ENCODE measurements at places on chromosomes 12 and 14.

DNA sequence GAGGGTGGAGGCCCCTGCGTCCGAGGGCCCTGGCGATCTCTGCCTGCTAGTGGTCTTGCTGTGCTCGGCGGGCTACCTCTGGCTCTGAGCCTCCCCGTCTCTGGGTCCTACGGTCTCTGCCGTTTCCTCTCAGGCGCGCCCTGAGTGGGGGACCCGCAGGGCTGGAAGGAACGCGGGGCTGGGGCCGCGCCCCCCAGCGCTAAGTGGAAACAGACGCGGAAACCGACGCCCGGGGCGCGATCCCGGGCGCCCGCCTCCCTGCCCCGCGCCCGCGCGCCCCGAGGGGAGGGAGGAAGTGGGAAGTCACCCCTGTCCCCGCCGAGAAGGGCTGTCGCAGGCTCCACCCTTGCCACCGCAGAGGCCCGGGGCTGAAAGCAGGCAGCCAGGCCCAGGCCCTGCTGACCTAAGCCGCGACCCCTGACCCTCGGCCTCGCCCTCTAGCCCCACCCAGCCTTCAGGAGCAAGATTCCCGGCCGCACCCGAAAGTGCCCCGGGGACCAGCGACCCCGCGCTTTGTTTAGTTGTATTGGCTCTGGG is 831 bp downstream of the CRIP1 start:
- peak; percentile 67 for DNase-seq

DNA sequence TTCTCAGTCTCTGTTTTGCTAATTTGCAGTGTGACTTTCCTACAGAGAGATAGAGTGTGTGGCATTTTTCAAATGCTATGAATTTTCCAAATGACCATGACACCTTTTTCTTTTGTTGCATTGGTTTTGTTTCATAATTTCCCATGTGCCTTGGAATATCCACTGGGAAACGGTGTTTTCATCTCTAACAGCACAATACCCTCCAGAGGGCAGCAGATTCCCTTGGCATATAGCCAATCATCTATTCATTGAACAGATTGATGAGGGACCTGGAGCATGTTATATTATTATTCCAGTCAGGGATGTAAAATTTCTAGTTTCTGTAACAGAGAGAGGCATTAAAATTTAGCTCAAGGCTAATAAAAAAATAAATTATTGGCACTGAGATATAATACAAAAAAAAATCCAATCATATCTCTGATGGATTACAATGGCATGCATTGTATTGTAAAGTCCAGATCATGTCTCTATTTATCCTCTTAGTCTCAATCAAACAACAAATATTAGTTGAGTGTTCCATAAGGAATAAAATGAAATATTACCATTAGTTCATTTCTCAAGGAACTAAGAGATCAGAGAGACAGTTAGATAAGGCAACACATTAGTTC is 29.6 kb upstream of the NTN4 start:
- DNase-seq, result peak; percentile 85

DNA sequence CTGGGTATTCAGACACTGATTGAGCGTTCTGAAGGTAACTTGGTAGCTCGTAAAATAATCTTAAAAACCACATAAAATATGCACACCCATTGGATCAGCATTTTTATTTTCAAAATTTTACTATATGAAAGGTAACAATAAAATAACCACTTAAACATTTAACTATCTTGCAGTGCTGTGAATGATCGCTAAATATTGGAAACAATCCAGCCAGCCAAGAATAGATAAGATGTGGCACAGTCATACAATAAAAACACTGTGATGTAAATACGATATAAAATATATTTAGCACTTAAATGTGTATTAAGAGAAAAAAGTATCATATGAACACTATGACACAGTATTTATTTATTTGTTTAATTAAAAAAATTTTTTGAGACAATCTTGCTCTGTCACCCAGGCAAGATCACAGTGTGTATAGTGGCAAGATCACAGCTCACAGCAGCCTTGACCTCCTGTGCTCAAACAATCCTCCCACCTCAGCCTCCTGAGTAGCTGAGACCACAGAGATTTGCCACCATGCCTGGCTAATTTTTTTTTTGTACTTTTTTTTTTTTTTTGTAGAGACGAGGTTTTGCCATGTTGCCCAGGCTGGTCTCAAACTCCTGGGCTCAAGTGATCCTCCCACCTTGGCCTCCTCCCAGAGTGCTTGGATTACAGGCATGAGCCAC is 39.4 kb downstream of the SDR9C7 start:
- DNase-seq, result no peak

DNA sequence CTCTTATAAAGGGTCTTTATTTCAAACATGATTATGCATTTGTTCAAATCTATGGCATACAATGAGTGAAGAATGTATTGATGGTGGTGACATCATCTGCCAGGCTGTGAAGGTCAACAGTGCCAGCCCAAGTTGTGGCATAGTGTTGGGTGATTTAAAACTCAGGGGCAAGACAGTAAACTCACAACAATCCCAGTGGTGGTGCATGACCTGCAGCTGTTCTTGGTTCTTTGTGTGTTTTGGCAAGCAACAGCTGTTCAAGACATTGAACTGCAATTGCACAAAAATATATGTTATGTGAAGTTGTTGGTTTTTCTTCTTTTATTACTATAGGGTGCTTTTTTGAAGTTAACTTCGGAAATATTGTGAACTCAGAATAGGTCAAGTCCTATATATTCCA is 851.6 kb downstream of the NRXN3 start:
- DNase-seq, result peak; percentile 79

- DNase-seq, result no peak
Observed at GRCh38 chr14:50726372-50727107, 58.4 kb upstream of the SAV1 start.

GRCh38 chr12:2640709-2641108 is 154.1 kb upstream of the FKBP4 start:
- DNase-seq, result peak; percentile 83

DNA sequence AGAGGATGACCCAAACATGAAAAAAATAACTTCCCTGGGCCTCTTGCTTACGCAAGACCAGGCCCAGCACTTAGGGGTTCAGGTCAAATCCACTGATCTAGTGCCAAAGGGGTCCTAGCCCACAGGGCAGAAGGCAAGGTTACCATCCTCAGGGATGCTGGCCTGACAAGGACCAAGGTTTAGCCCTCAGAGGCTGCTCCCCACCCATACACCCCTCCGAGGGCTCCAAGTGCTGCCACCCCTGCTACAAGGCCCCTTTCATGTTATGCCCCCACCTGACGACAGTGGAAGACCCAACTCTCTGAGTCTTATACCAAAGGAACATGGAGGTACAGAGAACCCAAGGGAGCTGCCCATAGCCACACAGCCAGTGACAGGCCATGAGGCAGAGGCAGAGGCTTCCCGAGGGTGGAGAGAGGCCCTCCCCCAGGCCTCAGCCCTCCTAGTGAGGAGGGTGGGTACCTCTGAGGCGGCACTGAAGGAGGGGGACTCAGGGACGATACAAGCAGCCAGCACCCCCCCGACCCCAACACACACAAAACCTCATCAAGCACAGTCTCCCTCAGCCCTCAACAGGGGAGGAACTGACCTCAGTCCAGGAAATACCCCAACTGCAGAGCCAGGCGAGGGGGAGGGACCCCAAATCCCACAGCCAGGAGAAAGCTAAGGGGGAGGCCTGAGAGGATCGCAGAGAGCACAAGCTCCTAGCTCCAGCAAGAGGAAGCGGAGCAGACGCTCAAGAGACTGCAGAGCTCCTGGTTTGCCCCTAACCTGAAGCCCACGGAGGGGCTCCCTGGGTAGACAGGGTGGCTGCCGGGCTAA is 37.0 kb downstream of the ANAPC7 start:
- DNase-seq, result no peak

GRCh38 chr12:14194572-14194971 is 170.9 kb upstream of the ATF7IP start:
- DNase-seq, result no peak

DNA sequence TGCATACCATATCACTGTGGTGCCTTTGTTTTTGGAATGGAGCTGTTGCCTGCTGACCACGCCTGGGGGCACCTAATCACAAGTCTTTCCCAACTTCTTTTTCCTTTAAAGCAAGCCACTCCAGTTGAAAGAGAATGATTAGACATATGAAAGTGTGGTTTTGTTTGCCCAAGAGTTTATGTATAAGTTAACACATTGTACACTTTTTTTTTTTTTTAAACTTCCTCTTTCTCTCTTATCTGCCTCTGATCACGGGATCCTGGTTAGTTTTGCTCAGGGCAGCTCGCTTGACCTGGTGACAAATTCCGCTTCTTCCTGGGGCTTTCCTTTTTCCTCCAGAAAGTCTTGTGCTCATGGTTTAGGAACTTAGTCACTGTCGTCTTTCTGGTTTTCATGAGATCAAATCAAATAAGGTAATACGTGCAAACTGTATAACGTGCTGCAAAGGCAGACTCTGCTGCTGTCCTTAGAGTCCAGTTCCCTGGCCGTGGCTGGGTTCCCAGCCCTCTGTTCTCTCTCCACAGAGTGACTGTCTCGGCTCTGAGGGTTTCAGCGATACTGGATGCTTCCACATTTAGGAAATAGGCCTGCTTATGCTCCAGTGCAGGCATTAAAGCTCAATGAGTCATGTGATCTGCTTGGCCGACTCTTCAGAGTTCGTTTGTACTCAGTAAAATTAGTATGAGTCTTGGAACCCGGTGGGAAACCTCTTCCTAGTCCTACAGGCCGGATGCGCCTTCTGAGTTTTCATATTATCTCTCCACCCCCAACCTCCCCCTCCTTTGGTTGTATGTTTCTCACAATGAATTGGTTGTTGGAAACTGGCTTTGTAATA is 15.2 kb downstream of the RASSF3 start:
- DNase-seq, result no peak

GRCh38 chr12:56864318-56864717 is 69.9 kb downstream of the SDR9C7 start:
- DNase-seq, result peak; percentile 3

GRCh38 chr14:101054671-101055070 is 151.1 kb upstream of the RTL1 start:
- DNase-seq, result no peak

DNA sequence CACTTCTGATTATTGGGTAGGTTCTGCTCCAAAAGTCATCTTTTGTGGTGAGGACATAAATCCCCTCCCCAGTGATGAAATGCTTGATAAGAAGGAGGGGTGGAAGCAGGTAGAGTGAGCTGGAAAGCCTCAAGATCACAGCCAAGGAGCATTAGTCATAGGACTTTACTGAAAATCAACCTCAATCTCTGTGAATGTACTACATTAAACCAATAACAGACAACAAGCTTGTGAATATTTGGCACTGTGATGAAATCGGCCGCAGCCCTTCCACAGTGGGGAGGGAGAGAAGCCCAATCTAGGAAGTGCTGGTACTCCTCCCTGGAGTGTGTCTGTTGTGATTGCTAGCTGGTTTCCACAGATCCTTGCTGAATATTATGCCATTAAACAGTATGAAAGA is 41.2 kb upstream of the PTCSC3 start:
- DNase-seq, result no peak

GRCh38 chr14:73743431-73743931 is 29.3 kb upstream of the PNMA1 start:
- DNase-seq, result no peak

- DNase-seq, result peak; percentile 96
Observed at GRCh38 chr12:108704527-108704926, 26.8 kb downstream of the CORO1C start.

GRCh38 chr12:83132360-83132759 is 445.7 kb downstream of the TMTC2 start:
- no peak for DNase-seq

DNA sequence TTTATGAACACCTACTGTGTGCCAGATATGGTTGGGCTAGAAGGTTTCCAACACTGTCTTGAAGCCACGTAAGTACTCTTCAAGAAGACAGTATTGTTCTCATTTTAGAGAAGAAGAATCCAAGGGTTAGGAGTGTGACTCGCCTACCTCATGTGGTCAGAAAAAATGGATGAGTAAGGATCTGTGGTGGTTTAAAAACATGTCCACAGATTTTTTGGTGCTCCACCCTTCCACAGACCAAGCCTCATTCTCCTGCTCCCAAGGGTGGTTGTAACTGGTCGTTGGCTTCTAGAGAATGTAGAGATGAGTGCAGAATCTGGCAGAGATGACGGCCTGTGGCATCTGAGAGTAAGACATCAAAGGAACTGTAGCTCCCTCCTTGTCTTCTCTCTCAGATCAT is 30.3 kb upstream of the TTC7B start:
- DNase-seq, result no peak

GRCh38 chr12:82359115-82359478 is 768 bp downstream of the METTL25 start:
- DNase-seq, result peak; percentile 89

DNA sequence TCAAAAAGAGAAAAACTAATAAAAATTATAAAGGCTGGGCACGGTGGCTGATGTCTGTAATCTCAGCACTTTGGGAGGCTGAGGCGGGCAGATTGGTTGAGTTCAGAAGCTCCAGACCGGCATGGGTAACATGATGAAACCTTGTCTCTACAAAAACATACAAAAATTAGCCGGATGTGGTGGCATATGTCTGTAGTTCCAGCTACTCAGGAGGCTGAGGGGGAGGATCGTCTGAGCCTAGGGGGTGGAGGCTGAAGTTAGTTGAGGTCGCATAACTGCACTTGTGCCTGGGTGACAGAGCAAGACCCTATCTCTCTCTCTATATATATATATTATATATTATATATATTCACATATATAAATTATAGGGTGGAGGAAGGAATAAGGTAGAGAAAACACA is 32.5 kb upstream of the ANO2 start:
- no peak for DNase-seq

- DNase-seq, result peak; percentile 59
Observed at GRCh38 chr12:62434494-62435302, 31.9 kb upstream of the MON2 start.

All from NCI-H69 (cell line).